ENCODE measurements at places on chromosomes 7 and 10. TPM values are rescaled to one million over a fixed set of nuclear protein-coding genes. Genes with fewer than 3 reads are reported as not detected.

Gene PRR15
- not detected for total RNA-seq

Gene MYO1G
- total RNA-seq: 595 TPM

Gene TSPAN12
- 0.19 TPM for total RNA-seq

Gene SH2D4B
- 0.34 TPM for total RNA-seq

Gene PDZD7
- total RNA-seq: 0.12 TPM

Gene SFRP4
- total RNA-seq: not detected

Gene PKD2L1
- total RNA-seq: 0.30 TPM

Gene GARIN1A
- 2.7 TPM for total RNA-seq

GRCh38 chr10:44673245-44673983 is 237.7 kb upstream of the TMEM72 start:
- H3K4me1 ChIP-seq: no peaks in the 10 kb centered on the region
- H3K27me3 ChIP-seq: no peaks in the 10 kb centered on the region
- DNase-seq: no peak
- no peak overlapping the region for H3K4me3 ChIP-seq
- no peaks in the 10 kb centered on the region for H3K36me3 ChIP-seq
- H3K27ac ChIP-seq: no peak overlapping the region

DNA sequence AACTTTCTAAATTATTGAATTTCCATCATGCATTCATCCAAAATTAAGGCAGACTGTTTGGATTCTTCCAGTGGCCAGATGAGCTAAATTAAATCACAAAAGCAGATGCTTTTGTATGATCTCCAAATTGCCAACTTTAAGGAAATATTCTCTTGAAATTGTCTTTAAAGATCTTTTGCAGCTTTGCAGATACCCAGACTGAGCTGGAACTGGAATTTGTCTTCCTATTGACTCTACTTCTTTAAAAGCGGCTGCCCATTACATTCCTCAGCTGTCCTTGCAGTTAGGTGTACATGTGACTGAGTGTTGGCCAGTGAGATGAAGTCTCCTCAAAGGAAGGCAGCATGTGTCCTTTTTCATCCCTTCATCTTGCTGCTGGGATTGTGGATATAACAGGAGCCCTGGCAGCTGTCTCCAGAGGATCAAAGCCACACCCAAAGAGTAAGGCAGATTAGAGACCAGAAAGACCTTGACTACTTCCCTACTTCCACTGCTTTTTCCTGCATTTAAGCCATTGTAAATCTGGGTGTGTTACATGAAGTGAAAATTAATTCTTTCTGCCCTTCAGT is 8.2 kb upstream of the CFAP69 start:
- no peak overlapping the region for H3K4me3 ChIP-seq
- H3K27me3 ChIP-seq: peaks cover 14% of the 10 kb centered on the region
- no peak for DNase-seq
- H3K27ac ChIP-seq: no peak overlapping the region
- H3K4me1 ChIP-seq: no peaks in the 10 kb centered on the region

DNA sequence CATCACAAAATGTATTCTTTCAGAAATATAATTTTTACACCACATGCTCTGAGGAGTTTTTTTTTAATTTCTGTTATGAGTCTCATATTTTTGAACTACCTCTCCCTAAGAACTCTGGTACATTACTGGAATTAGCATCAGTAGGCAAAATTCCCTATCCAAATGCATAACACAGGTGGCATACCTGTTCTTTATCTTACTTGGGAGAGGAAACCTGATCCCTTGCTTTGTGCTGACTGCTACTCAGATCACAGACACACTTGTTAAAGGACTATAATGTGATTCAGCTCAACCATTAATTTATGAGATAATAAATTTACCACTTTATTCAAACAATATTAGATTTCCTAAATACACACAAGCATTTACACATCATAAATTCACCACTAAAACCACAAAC is 617.2 kb downstream of the GRM8 start:
- no peaks in the 10 kb centered on the region for H3K27me3 ChIP-seq
- no peaks in the 10 kb centered on the region for H3K36me3 ChIP-seq
- H3K4me3 ChIP-seq: no peak overlapping the region
- H3K4me1 ChIP-seq: no peaks in the 10 kb centered on the region
- no peak for DNase-seq
- no peak overlapping the region for H3K27ac ChIP-seq

GRCh38 chr10:60985951-60986350 is 42.0 kb upstream of the RHOBTB1 start:
- H3K36me3 ChIP-seq: no peaks in the 10 kb centered on the region
- no peaks in the 10 kb centered on the region for H3K4me1 ChIP-seq
- DNase-seq: no peak
- H3K27me3 ChIP-seq: peaks cover 7% of the 10 kb centered on the region

- DNase-seq: peak; percentile 6
- no peak overlapping the region for H3K4me3 ChIP-seq
- no peaks in the 10 kb centered on the region for H3K27me3 ChIP-seq
- no peak overlapping the region for H3K27ac ChIP-seq
- H3K4me1 ChIP-seq: peaks cover 16% of the 10 kb centered on the region
Observed at GRCh38 chr7:129872054-129872453, 80.7 kb downstream of the UBE2H start.

GRCh38 chr10:18197706-18198105 is 57.5 kb downstream of the CACNB2 start:
- H3K4me1 ChIP-seq: no peaks in the 10 kb centered on the region
- peaks cover 7% of the 10 kb centered on the region for H3K27me3 ChIP-seq
- DNase-seq: no peak
- no peaks in the 10 kb centered on the region for H3K36me3 ChIP-seq
- H3K27ac ChIP-seq: no peak overlapping the region

DNA sequence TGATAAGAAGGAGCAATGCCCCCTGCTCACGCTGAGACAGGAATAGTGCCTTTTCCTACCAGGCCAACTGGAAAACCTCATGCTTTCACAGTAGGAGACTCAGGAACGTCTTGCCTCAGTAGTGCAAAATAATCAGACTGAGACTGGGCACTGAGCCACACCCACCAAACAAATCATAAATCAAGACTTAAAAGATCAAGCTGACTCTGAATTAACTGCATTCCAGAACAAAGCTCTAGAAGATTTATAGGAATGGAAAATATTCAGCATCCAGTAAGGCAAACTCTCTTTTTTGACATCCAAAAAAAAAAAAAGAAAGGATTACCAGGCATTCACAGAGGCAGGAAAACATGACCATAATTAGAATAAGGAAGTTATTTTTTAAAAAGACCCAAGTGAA is 30.5 kb upstream of the SLC18A3 start:
- peaks cover 55% of the 10 kb centered on the region for H3K27me3 ChIP-seq
- H3K27ac ChIP-seq: no peak overlapping the region

GRCh38 chr7:48067475-48067874 is 21.6 kb upstream of the UPP1 start:
- H3K4me1 ChIP-seq: no peaks in the 10 kb centered on the region
- no peaks in the 10 kb centered on the region for H3K27me3 ChIP-seq
- DNase-seq: no peak
- H3K4me3 ChIP-seq: no peak overlapping the region

DNA sequence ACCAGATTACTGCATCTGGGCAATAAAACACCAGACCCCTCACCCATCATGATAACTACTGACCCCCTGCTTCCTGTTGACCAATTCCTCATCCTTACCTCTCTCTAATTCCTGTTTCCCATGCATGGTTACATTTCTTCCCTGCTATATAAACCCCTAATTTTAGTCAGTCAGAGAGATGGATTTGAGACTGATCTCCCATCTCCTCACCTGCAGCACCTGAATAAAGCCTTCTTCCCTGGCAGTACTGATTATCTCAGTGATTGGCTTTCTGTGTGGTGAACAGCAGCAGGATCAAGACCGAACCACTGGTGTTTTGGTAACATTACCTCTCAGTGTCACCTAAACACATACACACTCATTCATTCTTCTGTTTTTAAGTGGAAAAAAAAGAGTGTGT is 41.2 kb upstream of the SVIL start:
- H3K4me1 ChIP-seq: peaks cover 34% of the 10 kb centered on the region
- H3K36me3 ChIP-seq: peaks cover 23% of the 10 kb centered on the region
- H3K27ac ChIP-seq: no peak overlapping the region
- DNase-seq: no peak

DNA sequence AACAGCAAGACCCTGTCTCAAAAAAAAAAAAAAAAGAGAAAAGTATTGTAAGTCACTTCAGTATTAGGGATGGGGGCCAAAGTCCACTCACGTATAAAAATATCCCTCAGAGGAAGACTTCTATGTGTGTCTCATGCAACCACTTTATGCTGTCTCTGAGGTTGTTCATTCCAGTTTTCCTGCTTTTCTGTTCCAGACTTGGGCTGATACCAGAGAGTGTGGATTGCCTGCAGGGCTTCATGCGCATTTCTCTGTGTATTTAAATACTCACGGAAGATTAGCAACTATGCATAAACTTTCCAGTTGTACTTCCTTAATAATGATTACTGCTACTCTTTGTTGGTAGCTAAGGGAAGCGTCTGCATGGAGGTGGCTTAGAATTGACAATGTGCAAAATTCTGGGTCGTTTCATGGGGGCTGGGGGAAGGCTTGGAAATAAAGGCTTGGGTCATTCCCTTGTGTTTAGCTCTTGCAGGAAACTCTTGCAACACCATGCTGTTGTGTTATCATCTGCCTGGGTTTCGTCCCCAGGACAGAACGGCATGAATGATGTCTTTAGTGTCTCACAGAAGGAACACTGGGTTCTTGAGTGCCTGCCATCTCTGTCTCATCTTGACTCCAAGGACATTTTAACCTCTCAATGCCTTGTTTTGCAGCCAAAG is 54.1 kb downstream of the KIAA1217 start:
- no peaks in the 10 kb centered on the region for H3K4me1 ChIP-seq
- H3K36me3 ChIP-seq: no peaks in the 10 kb centered on the region
- H3K27me3 ChIP-seq: peaks cover 7% of the 10 kb centered on the region
- no peak overlapping the region for H3K27ac ChIP-seq

DNA sequence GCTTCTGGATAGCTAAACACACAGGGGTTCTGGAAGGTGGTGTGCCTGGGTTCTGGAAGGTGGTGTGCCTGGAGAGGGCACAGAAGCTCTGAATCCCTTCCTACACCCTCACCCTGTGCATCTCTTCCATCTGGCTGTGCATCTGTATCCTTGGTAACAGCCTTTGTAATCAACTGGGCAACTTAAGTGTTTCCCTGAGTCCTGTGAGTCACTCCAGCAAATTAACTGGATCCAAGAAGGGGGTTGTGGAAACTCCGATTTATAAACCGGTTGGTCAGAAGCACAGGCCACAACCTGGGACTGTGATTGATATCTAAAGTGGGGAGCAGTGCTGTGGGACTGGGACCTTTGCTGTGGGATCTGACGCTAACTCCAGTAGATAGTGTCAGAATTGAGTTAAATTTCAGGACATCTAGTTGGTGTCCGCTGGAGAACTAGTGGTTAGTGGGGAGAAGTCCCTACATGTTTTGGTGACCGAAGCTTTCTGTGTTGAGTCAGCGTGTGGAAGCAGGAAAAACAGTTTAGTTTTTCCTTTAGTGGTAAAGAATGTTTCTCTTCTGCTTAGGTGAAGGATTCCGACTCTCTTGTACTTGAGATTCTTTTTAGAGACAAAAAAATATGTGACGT is 228.1 kb downstream of the BMPER start:
- H3K27ac ChIP-seq: no peak overlapping the region
- H3K4me3 ChIP-seq: no peak overlapping the region
- H3K36me3 ChIP-seq: no peaks in the 10 kb centered on the region
- no peak for DNase-seq
- H3K27me3 ChIP-seq: no peaks in the 10 kb centered on the region

DNA sequence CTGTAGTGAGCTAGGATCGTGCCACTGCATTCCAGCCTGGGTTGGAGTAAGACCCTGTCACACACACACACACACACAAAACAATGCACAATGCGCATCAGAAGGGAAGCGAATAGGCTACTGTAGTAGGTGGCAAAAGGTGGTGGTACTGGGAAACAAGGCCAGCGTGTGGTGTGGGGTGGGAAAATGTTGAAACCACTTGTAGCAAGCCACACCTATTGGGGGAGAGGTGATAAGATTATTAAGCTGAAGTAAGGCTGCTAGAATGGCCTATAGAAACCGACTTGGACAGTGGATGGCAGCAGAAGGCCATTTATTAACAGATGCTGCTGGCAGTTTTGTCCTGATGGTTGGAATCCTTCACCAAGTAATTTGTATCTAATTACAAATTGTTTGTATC is 7.2 kb upstream of the CHCHD1 start:
- peak overlapping the region; percentile 2 for H3K27ac ChIP-seq
- H3K4me1 ChIP-seq: peaks cover 63% of the 10 kb centered on the region
- no peak for DNase-seq
- peak overlapping the region; percentile 86 for H3K4me3 ChIP-seq
- peaks cover 20% of the 10 kb centered on the region for H3K36me3 ChIP-seq

DNA sequence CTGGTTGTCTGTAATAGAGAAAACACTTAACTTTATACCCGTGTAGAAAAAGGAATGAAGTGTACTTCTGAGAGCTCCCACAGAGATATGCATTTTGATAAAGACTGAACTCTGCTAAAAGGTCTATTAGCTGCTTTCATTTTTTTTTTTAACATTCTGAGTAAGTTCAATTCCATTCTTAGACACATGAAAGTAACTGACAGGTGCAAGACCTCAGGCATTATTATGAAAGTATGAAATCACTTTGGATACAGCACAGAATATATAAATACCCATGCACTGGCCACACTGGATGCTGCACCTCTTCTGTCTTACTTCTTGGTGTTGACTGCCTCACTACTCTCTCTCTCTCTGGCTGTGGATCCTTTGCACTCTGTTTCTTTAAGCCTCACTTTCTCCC is 46.2 kb downstream of the VWDE start:
- peaks cover 5% of the 10 kb centered on the region for H3K27me3 ChIP-seq
- H3K4me3 ChIP-seq: no peak overlapping the region
- H3K36me3 ChIP-seq: no peaks in the 10 kb centered on the region
- no peak overlapping the region for H3K27ac ChIP-seq
- DNase-seq: no peak
- H3K4me1 ChIP-seq: no peaks in the 10 kb centered on the region

DNA sequence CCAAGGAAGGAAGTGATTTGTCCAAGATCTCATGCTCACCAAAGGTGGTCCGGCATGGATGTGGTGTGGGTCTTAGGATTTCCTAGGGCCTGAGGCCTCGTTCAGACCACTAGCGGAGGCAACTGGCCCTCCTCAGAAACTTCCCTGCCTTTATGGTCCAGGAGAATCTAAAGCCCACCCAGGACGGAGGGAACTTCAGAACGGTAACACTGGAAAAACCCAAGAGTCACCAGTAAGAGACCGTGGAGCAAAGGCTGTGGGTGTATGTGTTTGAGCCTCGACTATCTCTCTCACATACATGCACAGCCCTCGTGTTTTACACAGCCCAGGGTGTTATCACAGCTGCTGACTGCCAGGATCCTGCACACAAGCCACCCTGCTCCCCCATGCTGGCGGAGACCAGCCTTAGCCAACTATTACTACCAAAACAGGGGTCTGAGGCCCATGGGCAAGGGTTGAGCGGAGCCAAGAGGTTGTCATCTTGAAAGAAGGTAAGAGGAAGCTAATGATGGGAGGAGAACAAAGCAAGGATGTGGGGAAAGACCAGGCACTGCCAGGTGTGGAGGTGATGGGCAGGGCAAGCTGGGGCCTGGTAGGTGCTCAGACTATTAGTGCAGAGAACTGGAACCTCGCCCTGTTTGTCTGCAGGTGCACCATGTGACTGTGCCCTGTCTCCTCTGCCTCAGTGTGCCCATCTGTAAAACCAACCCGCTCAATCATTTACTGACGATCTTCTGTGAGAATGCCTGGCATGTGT is 170.2 kb upstream of the ZMIZ1 start:
- no peak overlapping the region for H3K27ac ChIP-seq
- no peak overlapping the region for H3K4me3 ChIP-seq
- H3K27me3 ChIP-seq: no peaks in the 10 kb centered on the region

- no peak overlapping the region for H3K27ac ChIP-seq
- H3K4me1 ChIP-seq: peaks cover 36% of the 10 kb centered on the region
Observed at GRCh38 chr10:6200440-6200733, 2.3 kb upstream of the PFKFB3 start.

Measured in activated T-cell treated with anti-CD3 and anti-CD28 coated beads, Interleukin-2, amount 50 U/mL, for 72 hours (primary cell).